ENCODE measurements at places on chromosomes 6 and 20.

GRCh38 chr6:19416811-19417210, 420.4 kb upstream of the ID4 start:
- DNase-seq = no peak

DNA sequence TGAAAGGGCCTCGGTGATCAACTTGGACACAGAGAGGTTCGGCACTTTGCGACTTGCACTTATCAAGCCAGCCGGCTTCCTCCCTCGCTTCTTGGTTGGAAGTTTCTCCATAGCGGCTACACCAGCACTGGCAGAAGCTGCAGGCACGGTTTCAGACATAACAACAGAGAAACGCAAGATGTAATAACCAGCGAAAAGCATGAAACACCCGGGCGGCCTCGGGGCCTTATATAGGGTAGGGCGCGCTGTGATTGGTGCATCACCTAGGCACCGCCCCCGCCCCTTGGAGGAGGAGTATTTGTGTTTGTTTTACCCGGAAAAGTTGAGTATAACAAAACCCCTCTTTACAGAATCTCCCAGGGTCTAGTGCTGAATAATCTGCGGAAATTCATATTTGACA, 20.7 kb downstream of the HFE start:
- DNase-seq = no peak

DNA sequence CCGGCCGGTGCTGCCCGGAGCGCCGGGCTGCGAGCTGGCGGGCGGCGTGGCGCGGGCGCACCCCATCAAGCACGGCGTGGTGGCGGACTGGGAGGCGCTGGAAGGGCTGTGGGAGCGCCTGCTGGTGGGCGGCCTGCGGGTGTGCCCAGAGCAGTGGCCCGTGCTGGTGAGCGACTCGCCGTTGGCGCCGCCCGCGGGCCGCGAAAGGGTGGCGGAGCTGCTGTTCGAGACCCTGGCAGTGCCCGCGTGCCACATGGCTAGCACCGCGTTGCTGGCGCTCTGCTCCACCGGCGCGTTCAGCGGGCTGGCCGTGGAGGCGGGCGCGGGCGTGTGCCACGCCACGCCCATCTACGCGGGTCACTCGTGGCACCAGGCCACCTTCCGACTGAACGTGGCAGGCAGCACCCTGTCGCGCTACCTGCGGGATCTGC, 517 bp downstream of the ACTL10 start:
- peak; percentile 38 for DNase-seq

DNA sequence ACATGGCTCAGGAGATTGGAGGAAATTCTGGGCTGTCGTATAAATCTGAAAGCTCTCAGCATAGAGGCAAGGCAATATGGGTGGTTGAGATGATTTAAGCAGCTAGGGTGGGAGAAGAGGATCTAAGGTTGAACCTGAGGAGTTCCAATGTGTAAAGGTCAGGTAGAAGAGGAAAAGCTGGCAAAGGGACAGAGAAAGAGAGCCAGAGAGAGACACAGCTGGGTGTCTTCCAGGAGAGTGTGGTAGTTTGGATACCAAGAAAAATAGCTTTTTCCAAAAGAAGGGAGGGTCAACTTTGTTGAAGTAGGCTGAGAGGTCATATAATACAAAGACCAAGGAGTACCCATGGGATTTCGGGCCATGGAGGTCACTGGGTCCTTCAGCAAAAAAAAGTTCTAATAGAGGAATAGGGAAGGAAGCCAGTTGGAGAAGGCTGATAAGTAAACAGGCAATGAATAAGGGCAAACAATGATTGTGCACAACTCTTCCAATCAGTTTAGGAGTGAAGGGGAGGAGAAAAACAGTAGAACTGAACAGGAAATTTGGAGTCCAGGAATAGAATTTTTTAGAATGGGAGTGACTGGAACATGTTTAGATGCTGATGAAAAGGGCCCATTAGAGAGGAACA, 135.1 kb downstream of the QRSL1 start:
- no peak for DNase-seq
